GM03348 (cell line): ENCODE measurements at places on chromosomes 6 and 20.
A peak's percentile ranks its signal among the peaks of the same experiment; 100 is the strongest.

- peak; percentile 2 for DNase-seq
These were observed 8.0 kb upstream of the SIRPD start for GRCh38 chr20:1565461-1565860.

GRCh38 chr20:11376420-11376819 is 541.3 kb upstream of the BTBD3 start:
- DNase-seq: no peak

DNA sequence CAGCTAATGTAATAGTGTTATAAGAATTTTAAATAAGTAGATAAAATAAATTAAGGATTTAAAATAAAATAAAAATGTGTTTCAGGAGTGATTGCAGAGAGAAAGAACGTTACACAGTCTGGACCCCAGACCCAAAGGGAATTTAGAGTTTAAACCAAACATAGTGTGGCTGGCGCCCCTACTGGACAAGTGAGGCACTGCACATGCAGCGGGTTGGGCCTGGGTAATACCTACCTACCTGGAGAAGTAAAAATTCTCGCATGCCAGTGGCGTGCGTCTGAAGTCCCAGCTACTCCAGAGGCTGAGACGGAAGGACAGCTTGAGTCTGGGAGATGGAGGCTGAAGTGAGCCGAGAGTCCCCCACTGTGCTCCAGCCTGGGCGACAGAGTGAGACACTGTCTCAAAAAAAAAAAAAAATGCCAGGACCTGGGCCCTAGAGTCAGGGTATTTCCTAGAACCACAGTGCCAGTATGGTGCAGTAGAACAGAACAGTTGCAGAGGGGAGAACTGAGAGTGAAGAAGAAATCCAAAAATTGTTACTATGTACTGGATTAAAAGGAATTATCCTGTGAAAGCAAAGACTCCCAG is 71.4 kb upstream of the TCF21 start:
- no peak for DNase-seq

DNA sequence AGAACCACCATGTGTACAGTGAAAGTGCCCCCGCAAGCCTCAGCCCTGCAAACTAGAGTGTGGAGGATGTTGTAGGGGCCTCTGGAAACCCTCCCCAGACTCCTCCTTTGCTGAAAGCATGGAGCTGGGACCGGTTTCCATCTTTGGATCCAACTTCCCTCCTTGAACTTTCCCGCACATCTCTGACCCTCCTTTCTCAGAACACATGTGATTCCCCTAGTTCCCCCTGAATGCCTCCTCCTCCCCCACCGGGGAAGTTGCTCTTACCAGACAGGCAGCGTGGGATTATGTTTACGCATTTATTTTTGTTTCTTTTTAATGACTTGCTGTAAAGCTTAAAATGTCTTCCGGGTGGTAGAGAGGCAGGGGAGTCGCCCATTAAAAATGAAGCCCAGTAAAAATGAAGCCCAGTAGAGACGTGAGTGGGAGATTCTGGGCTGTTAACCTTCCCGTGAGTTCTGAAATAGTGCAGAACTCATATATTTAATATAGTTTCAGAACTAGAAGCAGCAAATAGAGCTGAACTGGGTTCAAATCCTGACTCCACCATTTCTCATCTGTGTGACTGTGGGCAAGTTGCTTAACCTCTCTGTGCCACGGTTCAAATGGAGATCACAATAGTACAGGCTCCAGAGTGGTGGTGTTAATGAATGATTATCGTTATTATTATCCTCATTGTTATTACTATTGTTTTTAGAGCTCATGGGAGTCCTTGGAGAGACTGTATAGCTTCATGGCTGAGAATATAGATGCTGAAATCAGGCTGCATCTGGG is 8.0 kb upstream of the PTPN1 start:
- DNase-seq: no peak

- DNase-seq: peak; percentile 50
These were observed 22.7 kb upstream of the PRDM1 start for GRCh38 chr6:106063448-106063850.

DNA sequence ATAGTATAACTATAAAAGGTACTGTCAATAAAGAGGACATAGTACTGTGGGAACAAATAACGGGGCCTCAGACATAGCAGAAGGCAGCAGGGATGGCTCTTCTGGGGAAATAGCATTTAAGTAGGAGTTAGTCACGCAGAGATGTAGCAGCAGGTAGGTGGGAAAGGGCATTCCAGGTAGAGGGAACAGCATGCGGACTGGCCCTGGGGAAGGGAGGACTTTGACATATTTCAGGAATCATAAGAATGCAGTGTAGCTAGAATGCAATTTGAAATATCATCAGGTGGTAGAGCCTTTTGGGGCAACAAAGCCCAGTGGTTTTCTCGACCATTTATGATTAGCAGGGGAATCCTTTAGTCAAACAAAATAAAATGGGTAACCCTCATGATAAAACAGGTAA is 191.1 kb downstream of the SLC24A3 start:
- DNase-seq: no peak

DNA sequence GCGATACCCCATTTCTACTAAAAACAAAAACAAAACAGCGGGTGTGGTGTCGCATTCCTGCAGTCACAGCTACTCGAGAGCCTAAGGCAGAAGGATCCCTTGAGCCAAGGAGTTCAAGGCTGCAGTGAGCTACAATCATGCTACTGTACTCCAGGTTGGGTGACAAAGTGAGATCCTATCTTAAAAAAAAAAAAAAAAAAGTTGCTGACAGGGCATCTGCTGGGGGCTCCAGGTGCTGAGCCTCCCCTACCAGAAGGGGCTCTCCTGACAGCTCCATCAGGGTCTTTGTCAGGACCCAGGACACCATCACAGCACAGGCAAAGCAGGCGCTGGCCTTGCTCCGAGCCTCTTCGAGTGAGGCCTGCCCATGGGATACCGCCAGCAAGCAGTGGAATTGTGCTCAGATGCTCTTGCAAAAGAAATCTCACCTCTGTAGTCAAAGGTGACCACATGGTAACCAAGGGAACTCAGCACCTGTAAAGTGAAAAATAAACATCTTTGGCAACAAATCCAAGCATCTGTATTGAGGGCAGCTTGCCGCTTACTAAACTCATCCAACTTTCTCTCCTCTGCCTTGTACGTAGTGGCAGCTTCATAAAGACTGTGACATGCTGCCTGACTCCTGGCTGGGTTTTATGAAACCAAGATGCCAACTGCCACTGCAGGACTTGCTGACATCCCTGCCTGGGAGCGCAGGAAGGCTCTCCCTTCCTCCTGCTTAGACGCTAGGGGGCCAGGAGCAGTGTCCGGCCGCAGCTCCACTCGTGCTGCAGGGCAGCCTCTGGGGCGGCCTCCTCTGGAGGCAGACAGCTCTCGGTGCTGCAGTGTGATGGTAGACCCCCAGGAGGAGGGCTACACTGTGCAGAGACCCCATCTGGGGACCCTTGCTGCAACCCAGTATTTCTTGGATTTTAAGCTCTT is 66.9 kb downstream of the PYGB start:
- no peak for DNase-seq

- no peak for DNase-seq
These were observed 329.7 kb downstream of the CD83 start for GRCh38 chr6:14447240-14447639.

DNA sequence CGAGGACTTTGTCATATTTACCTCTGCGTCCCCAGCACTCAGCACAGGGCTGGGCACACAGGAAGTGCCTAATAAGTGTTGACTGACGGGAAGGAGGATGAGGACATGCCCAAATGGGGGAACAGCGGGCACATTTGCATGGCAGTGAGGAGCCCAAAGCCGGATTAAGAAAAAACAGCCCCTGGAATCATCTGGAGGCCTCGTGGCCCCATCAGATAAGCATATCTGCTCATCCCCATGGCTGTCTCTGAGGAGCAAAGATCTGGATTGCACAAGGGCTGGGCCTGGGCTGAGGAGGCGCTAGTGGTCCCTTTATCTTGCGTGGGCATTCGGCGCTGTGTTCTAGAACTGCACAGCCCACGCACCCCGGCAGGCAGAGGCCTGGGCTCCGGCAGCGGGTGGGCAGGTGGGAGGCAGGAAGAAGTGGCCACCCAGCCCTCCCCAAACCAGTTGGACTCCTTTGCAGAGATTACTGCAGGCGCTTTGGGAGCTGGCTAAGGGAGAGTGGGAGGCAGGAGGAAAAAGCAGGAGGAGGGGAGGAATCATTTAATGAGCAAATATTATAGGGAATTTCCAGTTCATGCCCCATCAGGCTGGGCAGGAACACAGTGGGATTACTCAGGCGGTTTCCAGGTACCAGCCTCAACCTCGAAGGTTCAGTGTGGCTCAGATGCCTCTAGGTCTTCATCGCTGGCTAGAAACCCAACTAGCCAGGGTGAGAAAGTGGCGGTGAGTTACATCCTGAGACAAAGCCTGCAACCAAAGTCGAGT is 108.1 kb downstream of the CEBPB start:
- DNase-seq: no peak

GRCh38 chr6:4902363-4902762 is 101.5 kb downstream of the RPP40 start:
- no peak for DNase-seq

DNA sequence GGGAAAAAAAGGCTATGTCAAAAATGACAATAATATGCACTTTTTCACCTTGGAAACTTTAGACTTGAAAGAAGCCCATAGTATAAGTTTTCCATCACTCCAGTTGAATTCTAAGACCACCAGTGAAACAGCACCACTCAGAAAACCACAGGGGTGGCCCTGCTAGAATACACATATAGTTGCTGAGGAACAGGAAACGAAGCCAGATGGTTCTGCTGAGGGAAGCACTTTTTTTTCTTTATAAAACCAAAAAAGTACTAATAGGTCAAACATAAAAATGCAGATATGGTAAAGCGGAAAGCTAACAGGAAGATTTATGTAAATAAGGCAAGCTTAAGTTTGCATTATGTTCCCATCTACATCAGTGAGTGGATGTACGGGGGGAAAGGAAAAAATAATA is 303.9 kb downstream of the FOXC1 start:
- no peak for DNase-seq

GRCh38 chr20:24953621-24954133 is 4.6 kb downstream of the CST7 start:
- DNase-seq: no peak

DNA sequence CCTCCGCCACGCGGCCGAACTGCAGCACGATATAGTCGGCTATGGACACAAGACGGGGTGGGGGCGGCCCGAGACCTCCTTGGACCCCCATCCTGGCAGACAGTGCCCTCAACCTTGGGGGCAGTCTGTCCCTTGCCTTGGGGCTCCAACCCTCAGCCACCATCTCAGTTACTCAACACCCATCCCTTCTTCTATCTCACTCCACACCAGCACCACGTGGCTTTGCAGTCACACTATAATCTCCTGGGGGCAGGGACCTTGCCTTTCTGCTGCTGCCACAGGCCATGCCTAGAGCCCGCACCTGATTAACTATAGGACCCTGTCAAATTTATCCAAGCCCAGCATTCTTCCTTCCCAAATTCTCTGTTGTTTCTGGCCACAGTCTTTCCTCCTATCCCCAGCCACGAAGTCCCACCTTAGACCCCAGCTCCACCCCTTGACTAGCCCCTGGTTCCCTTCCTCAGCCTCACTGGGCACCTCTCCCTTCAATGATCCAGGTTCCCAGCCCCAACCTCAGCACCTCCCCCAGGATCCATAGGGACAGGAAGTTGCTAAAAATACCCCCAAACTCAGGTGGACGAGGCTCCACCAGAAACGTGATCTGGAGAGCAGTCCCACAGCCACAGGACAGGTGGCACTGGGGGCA is 1.7 kb upstream of the TEAD3 start:
- no peak for DNase-seq

- no peak for DNase-seq
These were observed 113.7 kb upstream of the PRDM1 start for GRCh38 chr6:105972440-105972839.

DNA sequence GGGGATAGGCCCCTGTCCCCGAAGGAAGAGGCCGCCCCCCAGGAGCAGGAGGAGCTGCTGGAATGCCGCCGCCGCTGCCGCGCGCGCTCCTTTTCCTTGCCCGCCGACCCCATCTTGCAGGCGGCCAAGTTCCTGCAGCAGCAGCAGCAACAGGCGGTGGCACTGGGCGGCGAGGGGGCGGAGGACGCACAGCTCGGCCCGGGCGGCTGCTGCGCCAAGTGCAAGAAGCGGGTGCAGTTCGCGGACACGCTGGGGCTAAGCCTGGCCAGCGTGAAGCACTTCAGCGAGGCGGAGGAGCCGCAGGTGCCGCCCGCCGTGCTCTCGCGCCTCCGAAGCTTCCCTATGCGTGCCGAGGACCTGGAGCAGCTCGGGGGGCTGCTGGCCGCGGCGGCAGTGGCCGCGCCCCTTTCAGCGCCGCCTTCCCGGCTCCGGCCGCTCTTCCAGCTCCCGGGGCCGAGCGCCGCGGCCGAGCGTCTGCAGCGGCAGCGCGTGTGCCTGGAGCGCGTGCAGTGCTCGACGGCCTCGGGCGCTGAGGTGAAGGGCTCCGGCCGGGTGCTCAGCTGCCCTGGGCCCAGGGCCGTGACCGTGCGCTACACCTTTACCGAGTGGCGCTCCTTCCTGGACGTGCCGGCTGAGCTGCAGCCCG is 630 bp downstream of the PPP1R3G start:
- peak; percentile 62 for DNase-seq

- DNase-seq: no peak
These were observed 43.0 kb upstream of the HLA-E start for GRCh38 chr6:30446259-30446658.

GRCh38 chr6:82217018-82217586 is 30.4 kb downstream of the IBTK start:
- DNase-seq: no peak

GRCh38 chr6:53399027-53399344 is 50.2 kb upstream of the ELOVL5 start:
- no peak for DNase-seq

DNA sequence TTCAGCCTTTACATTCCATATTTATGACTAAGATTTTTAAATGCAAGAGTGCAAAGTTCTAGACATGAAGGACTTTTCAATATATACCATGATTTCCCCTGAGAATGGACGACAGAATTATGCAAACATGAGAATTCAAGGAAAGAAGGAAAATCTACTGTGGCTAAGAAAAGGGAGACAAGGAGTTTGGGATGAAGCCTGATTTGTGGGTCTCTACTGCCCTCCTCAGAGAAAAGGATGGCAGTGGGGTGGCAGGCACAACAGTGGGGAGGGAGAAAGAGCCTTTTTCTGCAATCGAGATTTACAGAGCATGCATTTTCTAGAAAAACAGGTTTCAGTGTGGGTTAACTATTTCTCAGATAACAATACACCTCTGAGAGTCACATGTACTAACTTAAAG is 466.9 kb upstream of the NRSN1 start:
- DNase-seq: no peak

GRCh38 chr6:74117113-74117512 is 421.1 kb downstream of the CD109 start:
- no peak for DNase-seq
